Myocyte (in vitro differentiated cells): ENCODE measurements at places on chromosomes 16 and 17. TPM values are rescaled to one million over a fixed set of nuclear protein-coding genes. Genes with fewer than 3 reads are reported as not detected.
A peak's percentile ranks its signal among the peaks of the same experiment; 100 is the strongest.

ABCC12 gene
- total RNA-seq, result 0.05 TPM in 1 of 2 replicates, not detected in the other

CCL16 gene
- total RNA-seq, result not detected in 2 replicates

SLC16A11 gene
- total RNA-seq, result 0.78 TPM in 1 of 2 replicates, not detected in the other

MPV17L gene
- total RNA-seq, result not detected in 2 replicates

GSG1L2 gene
- not detected in 2 replicates for total RNA-seq

RHOT2 gene
- total RNA-seq, result 70.3 and 73.9 TPM in 2 replicates

CLEC3A gene
- not detected in 2 replicates for total RNA-seq

SMG1 gene
- 24.8 and 30.7 TPM in 2 replicates for total RNA-seq

TPSG1 gene
- total RNA-seq, result not detected in 2 replicates

SEPTIN1 gene
- total RNA-seq, result 0.13 TPM in 1 of 2 replicates, not detected in the other

CDH8 gene
- total RNA-seq, result 13.6 and 38.7 TPM in 2 replicates

DNA sequence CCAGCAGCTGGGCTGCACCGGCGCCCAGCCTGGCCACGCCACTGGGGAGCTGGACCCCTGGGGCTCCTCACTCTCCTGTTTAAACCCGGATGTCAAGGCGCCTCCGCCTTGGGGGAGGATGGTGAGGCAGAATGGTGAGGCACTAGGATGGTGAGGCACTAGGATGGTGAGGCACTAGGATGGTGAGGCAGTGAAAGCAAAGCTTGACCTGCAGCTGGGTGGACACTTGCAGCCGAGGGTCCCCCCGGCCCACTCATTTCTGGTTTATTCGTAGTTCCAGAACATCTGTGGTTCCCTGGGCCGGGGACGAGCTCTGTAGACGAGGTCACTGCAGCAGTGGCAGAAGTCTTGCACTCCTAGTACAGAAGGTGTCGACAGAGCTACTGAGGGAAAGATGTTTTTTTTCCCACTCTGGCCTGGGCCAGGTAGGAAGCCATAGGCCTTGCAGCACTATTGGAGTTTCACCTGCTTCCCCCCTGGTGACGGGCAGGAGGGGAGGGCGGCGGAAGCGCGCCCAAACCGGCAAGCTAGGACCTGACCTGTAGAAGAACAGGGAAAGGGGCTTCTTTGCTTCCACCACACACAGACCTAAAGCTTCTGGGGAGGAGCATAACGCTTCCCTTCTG, 1.1 kb upstream of the HNF1B start:
- DNase-seq, result no peak

- DNase-seq, result peak; percentile 85
Measured at GRCh38 chr17:71188811-71189492, 931.9 kb upstream of the SOX9 start.

GRCh38 chr17:29699283-29699682, 76.6 kb upstream of the CORO6 start:
- DNase-seq, result peak; percentile 67

DNA sequence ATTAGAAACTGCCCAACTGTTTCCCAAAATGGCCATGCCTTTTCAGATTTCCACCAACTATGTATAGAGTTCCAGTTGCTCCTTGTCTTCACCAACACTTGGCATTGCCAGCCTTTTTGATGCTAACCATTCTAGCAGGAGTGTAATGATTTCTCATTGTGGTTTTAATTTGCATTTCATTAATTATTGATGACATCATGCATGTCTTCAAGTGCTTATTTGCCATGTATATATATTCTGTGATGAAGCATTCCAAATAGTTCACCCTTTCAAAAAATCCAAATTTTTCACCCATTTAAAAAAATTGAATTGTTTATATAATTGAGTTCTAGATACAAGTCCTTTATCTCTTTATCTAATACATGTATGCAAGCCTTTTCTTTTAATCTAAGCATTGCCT, 245.9 kb upstream of the TNRC6C start:
- DNase-seq, result no peak

DNA sequence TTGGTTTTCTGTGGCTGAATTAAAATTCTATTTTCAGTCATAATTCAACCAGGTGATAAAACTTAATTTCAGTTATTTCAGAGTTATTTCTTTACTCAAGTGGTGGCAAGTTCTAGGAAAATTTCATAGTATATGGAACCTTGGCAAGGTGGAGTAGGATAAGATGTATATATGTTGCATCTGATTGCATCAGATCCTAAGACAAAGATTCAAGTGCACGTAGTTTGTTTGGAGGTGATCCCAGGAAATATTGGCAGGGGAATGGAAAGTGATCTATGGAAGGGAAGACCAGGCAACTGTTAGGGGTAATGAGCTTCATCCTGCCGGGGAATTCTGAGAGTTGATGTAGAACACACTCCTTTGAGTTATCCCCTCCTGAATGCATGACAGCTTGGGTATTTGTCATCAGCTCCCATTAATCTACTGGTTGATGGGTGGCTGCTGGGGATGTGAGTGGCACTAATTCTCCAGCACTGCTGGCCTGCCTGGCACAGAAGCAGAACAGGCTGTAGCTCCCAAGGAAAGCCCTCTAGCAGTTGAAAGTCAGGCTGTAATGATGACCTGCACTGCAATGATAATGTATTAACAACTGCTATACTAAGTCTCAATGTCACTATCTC, 52.2 kb upstream of the TOM1L1 start:
- no peak for DNase-seq

DNA sequence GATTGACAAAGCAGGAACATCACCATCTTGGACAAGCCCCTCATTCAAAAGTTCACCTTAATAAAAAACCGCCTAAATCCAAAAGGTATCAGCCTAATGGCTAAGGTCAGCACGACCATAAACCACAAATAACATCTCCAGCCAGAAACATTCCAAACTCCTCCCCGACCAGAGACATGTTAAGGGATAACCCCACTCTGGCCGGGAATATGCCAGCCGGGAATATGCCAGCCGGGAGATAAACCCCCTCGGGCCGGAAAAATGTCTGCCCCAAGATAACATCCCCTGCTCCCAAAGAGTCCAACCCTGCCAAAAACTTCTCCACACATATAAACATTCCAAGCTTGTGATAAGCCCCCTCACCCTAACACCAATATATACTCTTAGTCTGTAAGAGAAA, 1.4 kb downstream of the DHX33 start:
- no peak for DNase-seq

GRCh38 chr17:76805319-76805718, 62.9 kb upstream of the MGAT5B start:
- DNase-seq, result peak; percentile 6

- no peak for DNase-seq
Measured at GRCh38 chr16:23651943-23652468, 10.7 kb downstream of the DCTN5 start.

DNA sequence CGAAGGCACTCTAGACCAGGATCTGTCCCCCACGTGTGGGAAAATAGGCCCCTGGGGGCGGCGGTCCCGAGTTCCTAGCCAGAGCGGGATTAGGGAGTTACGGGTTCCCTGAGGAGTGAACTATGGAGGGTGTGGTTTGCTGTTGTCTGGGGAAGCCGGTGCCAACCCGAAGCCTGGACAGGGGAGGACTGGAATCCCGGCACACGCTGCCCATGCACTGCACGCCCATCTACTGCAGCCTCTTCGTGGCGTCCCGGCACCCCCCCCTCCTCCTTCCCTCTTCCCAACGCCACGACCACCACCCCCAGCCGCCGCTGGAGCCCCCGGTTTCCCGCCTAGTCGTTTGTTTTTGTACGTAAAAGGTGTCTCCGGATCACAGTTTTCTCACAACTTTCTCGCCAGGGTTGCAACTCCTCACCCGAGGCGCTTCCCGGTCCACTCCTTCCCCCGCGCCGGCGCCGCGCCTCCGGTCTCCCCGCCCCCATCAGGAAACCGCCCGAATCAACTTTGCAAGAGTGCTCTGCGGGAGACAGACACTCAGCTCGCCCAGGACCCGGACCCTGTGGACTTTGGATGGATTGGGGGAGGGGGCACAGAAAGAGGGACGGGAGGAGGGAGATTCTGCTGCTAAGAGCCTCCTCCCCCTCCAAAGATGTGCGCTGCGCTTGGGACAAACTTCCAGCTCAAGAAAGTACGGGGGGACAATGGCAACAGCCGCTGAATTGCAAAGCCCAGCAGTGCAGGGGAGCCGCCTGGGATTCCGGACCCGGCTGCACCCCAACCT, 1.4 kb upstream of the LHX1 start:
- no peak for DNase-seq

GRCh38 chr16:65965628-65966027, 400.9 kb upstream of the CDH5 start:
- no peak for DNase-seq

- no peak for DNase-seq
Measured at GRCh38 chr16:87337262-87337771, 20.1 kb upstream of the C16orf95 start.

- DNase-seq, result no peak
Measured at GRCh38 chr17:79446399-79447009, 164.3 kb downstream of the RBFOX3 start.

GRCh38 chr16:77336637-77337036, 98.2 kb downstream of the ADAMTS18 start:
- peak; percentile 15 for DNase-seq

DNA sequence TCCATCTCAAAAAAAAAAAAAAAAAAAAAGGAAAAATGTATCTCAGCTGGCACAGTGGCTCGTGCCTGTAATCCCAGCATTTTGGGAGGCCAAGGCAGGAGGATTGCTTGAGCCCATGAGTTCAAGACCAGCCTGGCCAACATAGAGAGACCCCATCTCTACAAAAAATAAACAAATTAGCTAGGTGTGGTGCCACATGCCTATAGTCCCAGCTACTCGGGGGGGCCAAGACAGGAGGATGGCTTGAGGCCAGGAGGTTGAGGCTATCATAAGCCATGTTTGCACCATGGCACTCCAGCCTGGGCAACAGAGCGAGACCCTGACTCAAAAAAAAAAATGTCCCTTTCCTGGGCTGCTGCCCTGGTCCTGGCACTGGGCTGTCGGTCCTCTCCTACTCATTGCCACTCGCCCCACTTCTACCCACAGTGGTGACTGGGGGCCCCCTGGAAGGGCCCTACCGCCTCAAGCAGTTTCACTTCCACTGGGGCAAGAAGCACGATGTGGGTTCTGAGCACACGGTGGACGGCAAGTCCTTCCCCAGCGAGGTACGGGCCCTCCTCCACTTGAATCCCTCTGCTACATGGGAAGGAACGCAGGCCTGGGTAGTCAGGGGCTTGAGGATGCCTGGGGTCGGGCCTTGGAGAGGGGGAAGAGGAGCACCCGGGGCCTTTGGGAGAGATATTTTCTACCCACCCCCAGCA, 6.1 kb downstream of the CA7 start:
- no peak for DNase-seq

DNA sequence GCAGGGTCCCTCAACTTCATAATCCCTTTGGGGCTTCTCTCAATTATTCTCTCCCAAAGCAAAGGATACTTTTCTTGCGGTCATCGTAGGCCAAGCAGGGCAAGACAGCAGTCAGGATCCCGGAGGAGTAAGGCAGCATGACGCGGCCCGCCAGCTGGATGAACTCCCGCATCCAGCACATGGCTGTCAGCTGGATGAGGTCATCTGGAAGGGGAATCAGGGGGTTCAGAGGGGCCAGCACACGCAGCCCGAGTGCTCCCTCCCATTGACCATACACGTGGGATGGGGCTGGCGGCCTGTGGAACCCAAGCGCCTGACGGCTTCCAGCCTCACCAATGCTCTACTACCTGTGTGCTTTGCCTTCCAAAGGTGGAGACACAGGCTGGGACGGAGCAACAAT, 19.2 kb downstream of the VAC14 start:
- no peak for DNase-seq
